ENCODE measurements at places on chromosomes 5 and 9. TPM values are rescaled to one million over a fixed set of nuclear protein-coding genes. Genes with fewer than 3 reads are reported as not detected.

GRCh38 chr5:149471406-149472183, 79.6 kb downstream of the CSNK1A1 start:
- DNase-seq = peak; percentile 82

DNA sequence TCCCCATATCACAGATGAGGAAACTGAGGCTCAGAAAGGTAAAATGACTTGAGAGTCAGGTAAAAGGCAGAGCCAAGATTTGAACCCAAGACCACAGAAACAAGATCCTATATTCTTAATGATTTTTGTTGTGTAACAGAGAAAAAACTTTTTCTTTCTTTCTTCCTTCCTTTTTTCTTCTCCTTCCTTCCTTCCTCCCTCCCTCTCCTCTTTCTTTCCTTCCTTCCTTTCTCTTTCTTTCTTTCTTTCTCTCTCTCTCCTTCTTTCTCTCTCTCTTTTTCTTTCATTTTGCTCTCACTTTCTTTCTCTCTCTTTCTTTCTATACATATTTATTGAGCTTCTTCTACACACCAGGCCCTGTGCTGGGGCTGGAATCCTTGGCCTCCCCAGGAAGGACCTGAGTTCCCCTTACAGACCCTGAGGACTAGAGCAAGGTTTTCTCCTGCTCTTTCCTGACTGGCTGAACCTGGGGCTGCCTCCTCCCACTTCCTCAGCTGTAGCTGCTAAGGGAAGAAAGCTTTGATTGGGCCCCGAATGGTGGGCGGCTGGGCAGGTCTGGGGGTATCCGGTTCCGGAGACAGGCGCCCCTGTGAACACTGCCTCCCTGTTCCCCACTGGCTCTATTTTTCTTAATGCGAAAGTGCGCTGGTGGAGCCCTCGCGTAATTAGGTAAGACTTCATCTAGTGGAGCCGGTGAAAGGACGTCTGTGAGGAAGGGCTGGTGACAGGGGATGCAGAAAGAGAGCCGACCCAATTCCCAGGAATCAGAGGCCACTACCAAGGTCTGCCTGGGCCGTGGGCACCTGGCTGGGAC, 27.4 kb upstream of the KIF12 start:
- DNase-seq = no peak

- no peak for DNase-seq
These were observed 1509.7 kb upstream of the WWC1 start for GRCh38 chr5:166781737-166782136.

GRCh38 chr9:90141723-90142122, 500.9 kb downstream of the DIRAS2 start:
- peak; percentile 43 for DNase-seq

DNA sequence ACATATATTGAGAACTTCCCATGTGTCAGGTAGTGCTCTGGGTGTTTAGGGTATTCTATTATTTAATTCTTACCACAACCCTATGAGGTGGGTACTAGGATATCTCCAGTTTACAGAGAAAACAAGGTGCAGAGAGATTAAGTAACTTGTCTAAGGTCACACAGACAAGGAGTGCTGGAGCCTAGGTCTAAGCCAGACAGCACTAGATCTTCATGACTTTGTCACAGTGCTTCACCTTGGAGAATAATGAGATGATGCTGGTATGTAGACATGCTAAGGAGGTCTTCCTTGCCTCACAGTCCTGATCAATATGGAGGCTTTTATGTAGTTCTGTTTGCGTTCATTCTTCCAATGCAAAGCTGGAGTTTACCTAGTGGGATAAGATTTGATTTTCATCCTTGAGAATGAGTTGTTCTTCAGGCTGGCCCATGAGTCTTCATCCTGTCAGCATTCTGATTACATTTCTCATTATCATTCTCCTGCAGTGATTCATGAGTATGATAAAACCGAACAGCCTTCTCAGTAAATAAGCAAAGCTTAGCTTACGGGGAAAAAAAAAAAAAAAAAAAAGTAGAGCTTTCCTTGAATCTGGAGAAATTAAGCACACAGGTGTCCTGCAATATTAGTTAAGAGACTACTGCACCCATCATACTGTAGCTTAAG, 176.3 kb downstream of the C9orf152 start:
- no peak for DNase-seq

- DNase-seq = no peak
These were observed 44.3 kb upstream of the GPR151 start for GRCh38 chr5:146560205-146560812.

DNA sequence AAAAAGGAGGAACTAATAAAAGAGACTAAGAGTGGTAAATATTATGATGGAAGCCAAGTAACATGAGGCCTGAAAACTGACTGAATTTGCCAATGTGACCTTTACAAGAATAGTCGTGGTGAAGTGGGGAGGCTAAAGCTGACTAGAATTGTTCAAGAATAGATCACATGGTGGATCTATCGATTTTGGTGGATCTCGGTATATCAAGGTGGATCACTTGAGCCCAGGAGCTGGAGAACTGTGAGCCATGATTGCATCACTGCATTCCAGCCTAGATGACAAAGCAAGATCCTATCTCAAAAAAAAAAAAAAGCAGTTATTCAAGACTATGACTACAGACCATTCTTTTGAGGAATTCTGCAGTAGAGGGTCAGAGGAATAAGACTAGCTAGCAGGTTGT, 15.1 kb downstream of the ERMP1 start:
- DNase-seq = peak; percentile 85

DNA sequence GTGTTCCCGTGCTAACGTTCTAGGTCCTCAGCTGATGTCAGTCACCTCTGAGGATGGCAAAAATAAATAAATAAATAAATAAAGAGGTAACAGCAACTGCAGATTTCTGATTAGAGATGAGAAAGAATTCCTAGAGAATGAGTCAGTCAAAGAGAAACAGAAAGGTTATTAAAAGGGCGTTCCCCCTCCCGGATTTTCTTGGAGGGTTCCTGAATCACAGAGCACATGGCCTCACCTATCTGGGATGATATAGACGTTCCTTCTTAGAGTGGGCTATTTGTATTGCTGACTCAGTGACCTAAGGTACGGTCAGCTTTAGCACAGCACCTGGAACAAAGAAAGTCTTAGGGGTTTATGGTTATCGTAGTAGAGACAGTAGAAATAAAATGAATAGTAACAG, 30.6 kb downstream of the HTR4 start:
- no peak for DNase-seq

DNA sequence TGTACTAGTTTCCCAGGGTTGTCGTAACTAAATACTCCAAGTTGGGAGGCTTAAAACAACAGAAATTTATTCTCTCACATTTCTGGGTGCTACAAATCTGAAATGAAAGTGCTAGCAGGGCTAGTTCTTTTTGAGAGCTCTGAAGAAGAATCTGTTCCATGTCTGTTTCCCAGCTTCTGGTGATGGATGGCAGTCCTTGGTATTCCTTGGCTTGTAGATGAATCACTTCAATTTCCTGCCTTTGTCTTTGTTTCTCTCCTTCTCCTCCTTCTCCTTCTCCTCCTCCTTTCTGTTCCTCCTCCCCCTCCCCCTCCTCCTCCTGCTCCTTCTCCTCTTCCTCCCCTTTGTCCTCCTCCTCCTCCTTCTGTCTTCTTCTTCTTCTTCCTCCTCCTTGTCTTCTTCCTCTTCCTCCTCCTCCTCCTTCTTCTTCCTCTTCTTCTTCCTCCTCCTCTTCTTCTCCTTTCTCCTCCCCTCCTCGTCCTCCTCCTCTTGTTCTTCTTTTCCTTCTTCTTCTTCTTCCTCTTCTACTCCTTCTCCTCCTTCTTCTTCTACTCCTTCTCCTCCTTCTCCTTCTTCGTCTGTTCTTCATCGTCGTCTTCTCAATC, 104.7 kb upstream of the ANKRD55 start:
- DNase-seq = no peak

- DNase-seq = peak; percentile 86
These were observed 6.4 kb upstream of the EEIG1 start for GRCh38 chr9:127987103-127987614.

DNA sequence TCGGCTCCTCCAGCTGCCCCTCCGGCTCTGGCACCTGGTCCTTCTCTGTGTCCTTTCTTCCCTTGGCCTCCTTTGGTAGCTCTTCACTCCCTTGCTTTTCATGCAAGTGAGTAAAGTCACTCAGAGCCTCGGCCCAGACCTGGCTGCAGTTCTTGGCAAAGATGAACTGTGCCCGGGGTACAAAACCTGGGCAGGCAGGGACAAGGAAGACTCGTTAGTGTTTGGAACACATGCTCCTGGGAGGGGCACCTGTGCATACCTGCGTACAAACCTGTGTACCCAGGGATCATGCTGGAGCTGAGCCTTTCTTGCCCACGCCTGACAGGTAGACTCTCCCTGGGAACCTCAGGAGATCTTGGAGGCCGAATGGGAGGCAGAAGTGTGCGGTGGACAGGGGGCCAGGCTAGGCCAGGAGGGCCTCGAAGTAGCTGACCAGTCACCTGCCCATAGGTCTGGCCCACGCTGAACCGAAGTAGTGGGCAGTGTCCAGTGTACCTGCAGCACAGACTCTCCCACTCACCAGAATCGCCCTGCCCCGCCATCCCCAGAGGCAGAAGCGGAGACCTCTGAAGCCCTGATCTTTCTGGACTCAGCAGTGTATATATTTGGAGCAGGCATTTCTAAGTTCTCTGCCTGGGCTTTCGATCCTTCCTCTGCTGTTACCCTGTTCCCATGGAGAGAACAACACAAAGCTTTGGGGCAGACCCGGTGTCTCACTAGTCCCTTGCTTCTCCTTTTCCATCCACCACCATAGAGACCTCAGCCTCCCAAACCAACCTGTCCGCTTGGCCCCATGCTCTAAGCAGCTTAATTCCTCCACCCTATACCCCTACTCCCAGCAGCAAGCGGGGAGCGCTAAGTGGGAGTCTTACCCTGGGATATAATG, 41.9 kb upstream of the TESK1 start:
- no peak for DNase-seq

- no peak for DNase-seq
These were observed 308.8 kb upstream of the PANK3 start for GRCh38 chr5:168887931-168888330.

GRCh38 chr9:14119694-14120514, 194.0 kb downstream of the NFIB start:
- no peak for DNase-seq

GRCh38 chr5:135303582-135304173, 95.4 kb downstream of the MACROH2A1 start:
- DNase-seq = no peak

DNA sequence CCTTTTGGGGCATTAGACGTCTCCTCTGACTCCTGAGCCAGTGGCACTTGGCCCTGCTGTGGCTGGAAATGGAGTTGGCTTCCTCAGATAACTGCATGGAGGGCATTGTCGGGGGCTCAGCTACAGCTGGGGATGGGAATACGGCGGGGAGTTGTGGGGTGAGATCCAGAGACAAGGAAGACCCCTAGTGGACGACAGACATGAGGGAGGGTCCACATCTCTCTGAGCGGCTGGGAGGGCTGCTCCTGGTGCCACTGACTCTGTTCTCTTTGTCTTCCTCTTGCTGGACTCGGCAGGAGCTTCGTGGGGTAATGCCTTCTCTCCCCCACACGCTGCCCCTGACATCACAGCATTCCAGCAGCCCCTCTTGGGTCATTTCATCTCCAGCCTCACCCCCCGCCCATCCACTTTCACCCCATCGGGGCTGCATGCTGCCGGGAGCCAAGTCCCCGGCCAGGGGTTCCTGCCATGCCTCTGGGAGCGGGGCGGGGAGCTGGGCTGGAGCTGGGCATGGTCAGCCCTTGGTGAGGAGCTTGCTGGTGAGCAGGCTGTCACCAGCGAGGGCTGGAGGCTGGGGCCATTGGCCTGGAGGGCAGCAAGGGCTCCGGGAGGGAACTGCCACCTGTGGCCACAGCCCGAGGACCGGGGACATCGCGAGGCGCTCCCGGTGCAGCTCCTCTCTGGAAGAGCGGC, 172.3 kb downstream of the CACNA1B start:
- DNase-seq = no peak

- DNase-seq = no peak
These were observed 4.4 kb upstream of the IFT74 start for GRCh38 chr9:26951794-26952193.

- no peak for DNase-seq
These were observed 26.5 kb downstream of the B4GALT1 start for GRCh38 chr9:33140401-33141360.

GRCh38 chr9:91376239-91376638, 14.5 kb upstream of the AUH start:
- DNase-seq = no peak

DNA sequence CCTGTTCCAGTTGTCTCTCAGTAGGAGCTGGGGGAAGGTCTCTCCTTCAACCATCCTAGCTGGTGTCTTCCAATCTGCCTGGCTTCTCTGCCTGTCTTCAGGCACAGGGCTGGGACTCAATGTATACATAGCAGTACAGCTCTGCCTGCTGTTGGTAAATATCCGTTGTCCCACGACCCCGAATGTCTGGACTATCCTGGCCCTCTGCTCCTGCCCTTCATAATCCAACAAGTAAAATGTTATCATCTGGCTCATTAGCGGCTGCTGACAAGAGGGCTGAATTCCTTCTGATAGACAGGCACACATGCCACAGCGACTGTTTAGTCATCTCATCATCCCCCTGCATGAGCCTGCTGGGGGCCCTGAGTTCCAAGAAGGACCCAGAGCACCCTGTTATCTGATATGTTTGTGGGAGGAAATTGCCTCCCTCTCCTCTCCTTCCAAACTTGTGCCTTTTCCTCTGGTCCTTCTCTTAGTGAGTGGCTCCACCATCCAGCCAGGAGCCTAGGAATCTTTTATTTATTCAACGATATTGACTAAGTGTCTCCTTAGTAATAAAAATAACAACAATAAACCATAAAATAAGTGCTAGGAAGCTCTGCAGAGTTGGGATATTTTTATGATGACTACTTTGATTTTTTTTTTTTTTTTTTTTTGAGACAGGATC, 29.5 kb upstream of the TGFBR1 start:
- no peak for DNase-seq

GRCh38 chr9:86135371-86135770, 36.0 kb upstream of the GOLM1 start:
- DNase-seq = no peak

SLC34A1 gene
- not detected for total RNA-seq

GADD45G gene
- total RNA-seq = 1.3 TPM

DBH gene
- not detected for total RNA-seq

MEF2C gene
- total RNA-seq = 0.08 TPM

GFI1B gene
- not detected for total RNA-seq

CMYA5 gene
- total RNA-seq = 0.08 TPM

GCNT4 gene
- not detected for total RNA-seq

SVEP1 gene
- total RNA-seq = not detected

CENPH gene
- 69.3 TPM for total RNA-seq

LCN9 gene
- total RNA-seq = not detected

HOMER1 gene
- total RNA-seq = 5.7 TPM

RETREG1 gene
- total RNA-seq = 0.83 TPM

SEMA5A gene
- not detected for total RNA-seq

SLC6A3 gene
- not detected for total RNA-seq
